ENCODE measurements at places on chromosomes 2 and 18.

DNA sequence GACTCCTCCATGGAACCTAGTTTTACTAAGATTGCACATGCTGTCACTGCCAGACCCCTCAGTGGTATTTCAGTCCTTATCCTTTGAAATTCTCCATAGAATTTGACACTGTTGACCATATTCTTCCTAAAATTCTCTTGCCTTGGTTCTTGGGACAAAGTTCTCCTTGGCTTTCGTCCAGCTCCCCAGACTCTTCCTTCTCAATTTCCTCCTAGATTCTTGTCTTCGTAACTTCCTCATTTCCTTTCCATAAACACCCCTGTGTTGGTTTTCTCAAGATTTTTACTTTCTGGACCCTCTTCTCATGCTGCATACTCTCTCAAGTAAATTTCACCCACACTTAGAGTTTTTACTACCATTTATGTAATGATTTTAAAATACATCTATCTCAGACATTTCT, 96.6 kb upstream of the TWSG1 start:
- DNase-seq = peak; percentile 17

- no peak for DNase-seq
Observed at GRCh38 chr2:65329525-65329924, 101.9 kb downstream of the ACTR2 start.

GRCh38 chr2:69087211-69087911, 74.4 kb downstream of the ANTXR1 start:
- DNase-seq = no peak

DNA sequence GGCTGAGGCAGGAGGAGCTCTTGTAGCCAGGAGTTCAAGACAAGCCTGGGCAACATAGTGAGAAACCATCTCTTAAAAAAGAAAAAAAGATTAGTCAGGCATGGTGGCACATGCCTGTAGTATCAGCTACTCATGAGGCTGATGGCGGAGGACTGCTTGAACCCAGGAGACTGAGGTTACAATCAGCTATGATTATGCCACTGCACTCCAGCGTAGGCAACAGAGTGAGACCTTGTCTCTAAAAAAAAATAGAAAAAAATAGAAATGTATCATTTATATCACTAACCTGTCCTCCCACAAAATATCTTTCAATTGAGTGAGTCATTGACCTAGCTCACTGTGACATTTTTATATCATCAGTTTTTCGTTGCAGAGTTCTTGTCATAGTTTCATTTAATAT, 152.5 kb downstream of the DTNA start:
- DNase-seq = no peak

DNA sequence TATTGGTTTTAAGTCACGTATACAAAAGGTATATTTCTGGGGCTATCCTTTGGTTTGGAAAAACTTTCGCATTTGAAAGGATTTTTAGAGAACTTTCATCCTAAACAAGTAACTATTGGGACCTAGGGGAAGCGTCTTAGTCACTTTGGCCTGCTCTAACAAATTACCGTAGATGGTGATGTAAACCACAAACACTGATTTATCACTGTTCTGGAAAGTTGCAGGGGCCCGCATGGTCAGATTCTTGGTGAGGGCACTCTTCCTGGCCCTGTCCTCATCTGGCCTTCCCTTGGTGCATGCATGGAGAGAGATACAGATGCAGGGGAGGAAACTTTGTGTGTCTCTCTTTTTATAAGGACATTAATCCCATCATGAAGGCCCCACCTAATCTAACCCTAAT, 49.1 kb upstream of the ANKRD62 start:
- no peak for DNase-seq

DNA sequence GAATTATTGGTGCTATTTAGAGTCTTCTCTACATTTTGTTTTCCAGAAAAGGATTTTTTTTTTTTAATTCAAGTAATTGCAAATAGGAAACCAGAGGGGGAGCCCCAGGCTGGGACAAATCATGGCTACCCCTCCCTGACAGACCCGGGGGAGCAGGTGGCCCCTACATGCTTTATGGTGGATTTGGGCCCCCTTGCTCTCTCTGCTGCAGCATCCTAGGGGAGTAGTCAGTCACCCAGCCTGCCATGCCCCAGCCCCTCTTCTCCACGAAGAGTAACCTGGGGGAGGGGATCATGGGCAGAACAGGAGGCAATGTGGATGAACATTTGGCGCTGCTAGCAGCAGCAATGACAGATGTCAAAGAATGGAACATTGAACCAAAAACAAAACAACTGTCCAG, 4.6 kb downstream of the C2orf81 start:
- no peak for DNase-seq

DNA sequence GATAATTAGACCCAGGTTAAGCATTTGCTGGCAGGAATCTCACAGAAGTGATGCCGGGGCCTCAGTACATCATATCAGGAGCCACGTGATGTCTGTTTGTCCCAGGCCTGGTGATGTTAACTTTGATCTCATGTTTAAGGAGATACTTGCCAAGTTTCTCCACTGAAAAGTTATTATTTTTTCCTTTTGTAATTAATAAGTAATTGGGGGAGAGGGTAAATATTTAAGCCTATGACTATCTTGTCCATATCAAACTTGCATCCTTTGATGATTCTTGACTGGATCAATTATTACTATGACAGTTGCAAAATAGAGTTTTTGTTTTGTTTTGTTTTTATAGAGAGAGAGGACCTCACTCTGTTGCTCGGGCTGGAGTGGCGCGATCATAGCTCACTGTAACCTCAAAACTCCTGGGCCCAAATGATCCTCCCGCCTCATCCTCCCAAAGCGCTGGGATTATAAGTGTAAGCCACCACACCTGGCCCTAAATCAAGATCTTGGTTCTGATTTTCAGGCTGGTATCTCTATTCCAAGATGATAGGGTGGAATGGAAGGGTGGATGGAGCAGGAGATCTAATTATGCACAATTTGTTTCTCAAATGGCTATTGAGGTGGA, 46.4 kb downstream of the SLC4A1AP start:
- DNase-seq = no peak

- DNase-seq = no peak
Observed at GRCh38 chr2:176147800-176148496, 3.4 kb upstream of the HOXD4 start.

- no peak for DNase-seq
Observed at GRCh38 chr2:176132205-176133171, 3.0 kb downstream of the HOXD8 start.

- DNase-seq = no peak
Observed at GRCh38 chr2:9831670-9832069, 11.6 kb upstream of the TAF1B start.

- no peak for DNase-seq
Observed at GRCh38 chr2:58920001-58920400, 678.9 kb upstream of the FANCL start.

- no peak for DNase-seq
Observed at GRCh38 chr18:36379435-36379984, 82.0 kb downstream of the FHOD3 start.

- DNase-seq = peak; percentile 29
Observed at GRCh38 chr2:157784169-157784822, 91.8 kb downstream of the ACVR1 start.

DNA sequence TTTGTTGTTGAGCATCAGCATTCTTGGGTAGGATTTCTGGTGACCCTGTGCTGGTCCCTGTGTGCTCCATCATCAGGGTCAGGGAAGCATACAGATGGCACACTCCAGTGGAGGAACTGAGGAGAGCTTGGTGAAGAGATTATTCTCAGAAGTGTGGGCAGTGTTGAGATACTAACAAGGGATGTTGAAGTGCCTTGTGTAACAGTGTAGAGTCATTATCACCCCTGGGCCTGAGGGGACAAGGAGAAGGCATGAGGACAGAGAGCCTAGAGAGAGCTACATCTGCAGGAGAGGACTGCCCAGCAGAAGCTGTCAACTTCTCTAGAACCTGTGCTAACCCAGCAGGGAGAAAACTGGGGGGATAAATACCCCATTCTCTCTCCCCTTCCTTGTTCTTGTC, 189.0 kb downstream of the PLCL1 start:
- no peak for DNase-seq

GRCh38 chr2:183950673-183951072, 647.7 kb upstream of the ZNF804A start:
- DNase-seq = peak; percentile 14

DNA sequence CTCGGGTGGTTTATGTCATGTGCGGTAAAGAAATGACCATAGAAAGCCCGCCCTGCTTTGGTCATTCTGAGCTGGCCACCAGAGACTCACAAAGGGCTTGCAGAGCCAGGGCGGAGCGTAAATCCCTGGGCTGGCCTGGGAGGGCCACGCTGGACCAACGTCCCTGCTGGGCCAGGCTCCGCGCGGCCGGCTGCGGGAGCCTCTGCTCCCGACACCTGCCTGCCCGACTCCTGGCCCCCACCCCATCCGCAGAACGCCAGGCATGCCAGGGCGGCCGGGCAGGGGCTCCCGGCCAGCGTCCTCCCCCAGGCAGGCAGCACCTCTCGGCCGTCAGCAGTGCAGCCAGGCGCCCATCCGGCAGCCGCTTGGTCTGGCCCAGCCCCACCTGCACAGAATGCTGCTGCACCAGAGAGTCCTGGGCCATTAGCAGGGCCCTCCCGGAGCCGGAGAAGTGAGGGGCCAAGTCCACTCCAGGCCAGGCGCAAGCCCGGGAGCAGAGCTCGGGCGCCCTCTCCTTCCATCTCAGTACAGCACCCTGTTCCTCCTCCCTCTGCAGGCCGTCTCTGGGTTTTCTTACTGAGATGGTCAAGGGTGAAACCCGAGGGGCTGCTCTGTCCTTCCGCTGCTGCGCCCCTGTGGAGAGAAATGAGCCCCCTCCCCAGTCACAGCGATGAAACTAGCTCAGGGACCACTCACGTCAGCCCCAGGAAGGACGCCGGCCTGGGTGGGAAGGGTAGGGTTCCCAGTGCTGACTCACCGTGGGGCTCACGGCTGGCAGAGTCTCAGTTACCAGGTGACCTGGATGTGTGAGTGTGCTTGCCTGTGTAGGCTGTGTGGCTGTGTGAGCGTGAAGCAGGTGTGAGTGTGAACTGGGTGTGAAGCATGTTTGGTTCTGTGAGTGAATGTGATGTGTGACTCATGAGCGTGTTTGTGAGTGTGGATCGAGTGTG, 83.3 kb downstream of the PTGR3 start:
- no peak for DNase-seq

GRCh38 chr2:15677141-15677843, 85.6 kb downstream of the DDX1 start:
- DNase-seq = no peak

GRCh38 chr2:20218331-20219320, 6.3 kb downstream of the SDC1 start:
- DNase-seq = no peak

- DNase-seq = no peak
Observed at GRCh38 chr2:183125659-183126341, 1.6 kb downstream of the NUP35 start.

GRCh38 chr2:147558620-147559019, 286.2 kb upstream of the ACVR2A start:
- DNase-seq = no peak

GRCh38 chr2:9191041-9191481, 15.6 kb upstream of the ASAP2 start:
- peak; percentile 69 for DNase-seq

- no peak for DNase-seq
Observed at GRCh38 chr2:113119111-113119510, 8.3 kb upstream of the IL1RN start.

DNA sequence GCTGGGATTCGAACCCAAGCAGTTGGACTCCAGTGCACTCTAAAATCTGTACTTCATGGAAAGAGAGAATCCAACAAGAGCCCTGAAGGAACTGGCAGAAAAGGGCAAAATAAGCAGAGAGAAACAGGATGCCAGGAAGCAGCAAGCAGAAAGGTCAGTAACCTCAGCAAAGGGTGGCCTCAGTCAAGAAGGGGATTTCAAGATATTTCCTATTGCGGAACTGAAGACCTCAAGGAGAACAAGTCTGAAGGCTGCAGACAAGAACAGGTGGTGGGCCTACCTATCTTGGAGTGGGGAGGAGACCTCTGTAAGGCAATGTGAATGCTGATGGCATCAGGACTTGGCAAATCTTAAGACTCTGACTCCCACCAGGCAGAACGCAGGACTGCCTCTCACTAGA, 20.1 kb upstream of the MREG start:
- no peak for DNase-seq

- DNase-seq = no peak
Observed at GRCh38 chr18:48838921-48839818, 111.6 kb downstream of the SMAD7 start.

DNA sequence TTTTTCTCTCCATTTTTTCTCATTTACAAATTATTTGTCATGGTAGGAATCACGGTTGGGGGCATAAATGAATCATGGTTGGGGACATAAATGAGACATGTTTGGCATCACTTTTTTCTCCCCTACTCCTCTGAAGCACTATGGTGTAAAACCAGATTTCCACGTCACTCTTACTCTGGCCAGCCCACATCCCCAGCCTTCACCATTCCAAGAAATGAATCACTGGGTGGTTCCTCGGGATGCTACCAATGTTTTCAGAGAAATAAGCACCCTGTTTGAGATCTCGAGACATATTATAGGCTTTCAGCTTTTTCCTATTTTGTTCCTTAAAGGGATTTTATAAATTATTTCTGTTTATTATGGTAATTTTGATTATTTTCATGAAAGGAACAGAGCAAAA, 155.0 kb upstream of the SLC8A1 start:
- DNase-seq = no peak

- no peak for DNase-seq
Observed at GRCh38 chr2:23505218-23505983, 120.4 kb downstream of the KLHL29 start.

DNA sequence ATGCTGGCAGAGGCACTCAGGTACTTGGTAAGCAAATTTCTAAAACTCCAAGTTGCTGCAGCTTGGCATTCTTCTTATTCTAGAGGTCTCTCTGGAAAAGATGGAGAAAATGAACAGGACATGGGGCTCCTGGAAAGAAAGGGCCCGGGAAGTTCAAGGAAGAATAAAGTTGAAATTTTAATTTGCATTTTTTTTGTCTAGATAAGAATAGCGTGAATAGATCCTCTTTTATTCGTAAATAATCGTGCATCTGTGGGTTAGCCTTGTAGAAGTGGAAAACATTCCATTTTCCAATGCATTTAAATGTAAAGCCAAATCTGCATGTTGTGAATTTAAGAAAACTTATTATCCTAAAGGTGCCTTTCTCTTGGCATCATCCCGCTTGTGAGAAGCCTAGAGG, 61.0 kb downstream of the TNFRSF11A start:
- no peak for DNase-seq

DNA sequence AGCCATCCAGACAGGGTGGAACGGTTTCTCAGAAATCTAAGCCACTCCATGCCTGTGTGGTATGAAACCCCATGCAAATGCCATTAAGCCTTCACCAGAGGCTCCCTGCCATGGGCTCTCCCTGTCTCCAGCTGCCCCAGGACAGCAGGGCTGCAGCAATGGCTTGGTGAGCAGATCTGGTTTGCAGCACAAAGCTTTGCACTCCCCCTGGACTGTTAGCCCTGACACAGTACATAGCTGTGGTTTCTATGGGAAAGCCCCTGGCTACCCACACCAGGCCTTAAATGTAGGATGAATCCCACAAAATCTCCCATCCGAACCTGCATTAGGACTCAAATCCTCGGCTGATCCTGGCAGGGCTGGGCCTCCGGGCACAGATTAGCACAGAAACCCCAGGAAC, 291.6 kb downstream of the TNS1 start:
- no peak for DNase-seq

DNA sequence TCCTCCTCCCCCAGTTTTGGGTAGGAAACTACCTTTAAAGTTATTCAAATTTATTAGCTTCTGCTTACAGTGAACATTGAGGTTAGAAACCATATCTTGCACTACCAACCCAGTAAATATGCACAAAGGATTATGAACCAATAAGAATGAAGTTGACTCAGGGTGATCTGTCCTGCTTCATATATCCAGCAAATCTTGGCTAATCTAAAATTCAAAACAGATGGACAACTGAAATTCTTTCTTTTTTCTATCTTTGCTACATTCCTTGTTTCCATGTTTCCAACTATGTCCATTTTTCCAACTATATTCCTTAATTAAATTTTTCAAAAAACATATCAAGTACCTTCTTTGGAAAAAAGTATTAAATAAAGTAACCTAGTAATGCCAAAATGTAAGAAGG, 149.3 kb downstream of the FAM124B start:
- DNase-seq = no peak

Measured in pons (tissue), 1 donor.